Right atrium auricular region (tissue), 2 donors: ENCODE measurements at places on chromosomes 2 and 18. TPM values are rescaled to one million over a fixed set of nuclear protein-coding genes. Genes with fewer than 3 reads are reported as not detected.
A peak's percentile ranks its signal among the peaks of the same experiment; 100 is the strongest.

DNA sequence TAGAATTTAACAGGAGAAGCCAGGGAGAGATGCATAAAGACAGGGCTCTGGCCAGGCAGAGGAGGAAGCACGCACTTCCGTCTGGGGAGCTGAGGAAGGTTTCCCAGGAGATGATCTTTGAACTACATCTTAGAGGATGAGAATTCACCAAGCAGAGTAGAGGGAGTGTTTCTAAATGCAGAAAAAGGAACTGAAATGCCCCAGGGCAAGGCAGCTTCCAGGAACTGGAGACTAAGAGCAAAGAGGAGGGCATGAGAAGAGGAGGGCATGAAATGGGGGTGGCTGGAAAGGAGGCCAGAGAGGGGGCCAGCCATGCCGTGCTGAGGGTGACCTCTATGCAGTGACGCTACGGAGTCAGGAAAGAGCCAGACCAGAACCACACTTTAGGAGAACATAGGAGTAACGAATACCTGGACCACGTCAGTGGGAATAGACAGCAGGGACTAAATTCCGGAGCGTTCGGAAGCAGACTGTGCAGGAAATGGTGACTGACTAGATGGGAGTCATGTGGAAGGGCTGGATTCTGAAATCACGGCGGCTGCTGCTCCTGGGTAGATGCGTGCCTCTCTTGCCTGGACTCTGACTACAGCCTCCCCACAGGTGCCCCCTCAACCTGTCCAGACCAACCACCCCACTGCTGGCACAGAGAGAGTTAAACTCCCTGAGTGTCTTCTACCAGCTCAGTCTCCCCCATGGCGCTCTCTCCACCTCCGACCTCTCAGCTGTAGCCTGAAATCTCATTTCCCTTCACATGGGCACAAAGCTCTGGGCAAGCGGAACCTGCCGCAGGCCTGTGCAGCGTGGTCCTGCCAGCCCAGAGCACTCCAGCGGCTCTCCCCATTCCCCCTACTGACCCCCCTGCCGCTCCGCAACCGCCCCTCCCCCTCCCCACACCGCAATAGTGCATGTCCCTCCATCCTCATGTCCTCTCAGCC lies 87.0 kb upstream of the RTN4 start:
- peaks cover 38% of the 10 kb centered on the region for H3K4me1 ChIP-seq
- no peak overlapping the region for H3K4me3 ChIP-seq
- no peaks in the 10 kb centered on the region for H3K27me3 ChIP-seq
- DNase-seq, result no peak
- peak overlapping the region; percentile 36 for H3K27ac ChIP-seq

DNA sequence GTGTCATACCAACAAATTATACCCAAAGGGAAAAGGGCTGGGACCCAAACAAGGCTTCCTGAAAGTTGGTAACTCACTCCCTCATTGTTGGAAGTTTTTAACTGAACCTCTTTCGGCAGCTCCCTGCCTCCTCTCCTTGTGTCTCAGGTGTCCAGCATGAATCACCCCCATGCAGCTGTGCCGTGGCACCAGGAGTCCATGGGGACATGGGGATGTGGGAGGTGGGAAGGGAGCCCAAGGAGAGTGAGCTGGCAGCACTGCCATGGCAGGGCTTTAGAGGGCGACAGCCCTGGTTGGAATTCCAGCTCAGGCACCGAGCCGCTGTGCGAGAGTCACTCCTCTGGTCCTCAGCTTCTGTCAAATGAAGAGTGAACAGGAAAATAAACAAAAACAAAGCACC lies 12.5 kb upstream of the GYPC start:
- H3K4me1 ChIP-seq, result no peaks in the 10 kb centered on the region
- H3K4me3 ChIP-seq, result no peak overlapping the region
- no peak overlapping the region for H3K27ac ChIP-seq
- no peaks in the 10 kb centered on the region for H3K36me3 ChIP-seq

GRCh38 chr18:53142005-53142404 lies 802.0 kb downstream of the DCC start:
- H3K4me3 ChIP-seq, result no peak overlapping the region
- H3K27me3 ChIP-seq, result no peaks in the 10 kb centered on the region
- no peak for DNase-seq
- no peak overlapping the region for H3K27ac ChIP-seq
- no peaks in the 10 kb centered on the region for H3K36me3 ChIP-seq

- no peak overlapping the region for H3K27ac ChIP-seq
- H3K36me3 ChIP-seq, result no peaks in the 10 kb centered on the region
- H3K4me3 ChIP-seq, result no peak overlapping the region
- H3K4me1 ChIP-seq, result no peaks in the 10 kb centered on the region
- peak; percentile 62 for DNase-seq
Measured at GRCh38 chr2:114550895-114551793, 108.7 kb downstream of the DPP10 start.

DNA sequence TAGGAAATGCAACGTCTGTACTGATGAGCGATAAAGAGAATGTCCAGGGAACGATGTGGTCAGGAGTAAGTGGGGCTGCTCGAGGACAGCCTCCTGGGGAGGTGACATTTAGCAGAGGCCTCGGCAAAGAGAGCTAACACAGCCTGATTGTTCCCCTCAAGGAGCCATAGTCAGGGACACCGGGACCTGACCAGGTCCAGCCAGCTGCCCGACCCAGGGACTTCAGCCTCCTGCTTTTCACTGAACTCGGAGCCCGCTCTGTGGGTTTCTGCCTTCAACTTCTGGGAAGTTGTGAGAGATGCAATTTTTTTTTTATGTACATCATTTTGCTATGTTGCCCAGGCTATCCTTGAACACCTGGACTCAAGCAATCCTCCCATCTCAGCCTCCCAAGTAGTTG lies 10.1 kb downstream of the NEU2 start:
- no peak overlapping the region for H3K4me3 ChIP-seq
- H3K4me1 ChIP-seq, result peaks cover 5% of the 10 kb centered on the region
- H3K36me3 ChIP-seq, result no peaks in the 10 kb centered on the region
- no peak overlapping the region for H3K27ac ChIP-seq

DNA sequence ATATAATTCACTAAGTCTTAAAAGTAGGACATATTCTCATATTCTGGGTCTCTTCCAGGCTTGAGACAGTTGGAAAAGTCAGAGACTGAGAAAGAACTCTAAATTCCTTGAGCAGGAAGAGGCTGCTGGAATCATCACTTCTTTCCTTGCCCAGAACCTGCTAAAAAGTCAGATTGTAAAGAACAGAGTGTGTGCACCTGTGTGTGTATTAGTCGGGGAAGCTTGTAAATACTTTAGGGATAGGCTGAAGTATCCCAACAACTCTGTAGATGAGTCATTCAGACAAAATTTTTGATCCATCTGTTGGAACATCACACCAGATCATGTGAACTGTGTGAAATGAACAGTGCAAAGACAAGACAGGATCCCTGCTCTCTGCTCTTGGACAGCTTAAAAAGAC lies 16.1 kb downstream of the GAREM1 start:
- no peak for DNase-seq
- no peak overlapping the region for H3K4me3 ChIP-seq
- H3K27me3 ChIP-seq, result no peaks in the 10 kb centered on the region
- no peak overlapping the region for H3K27ac ChIP-seq

DNA sequence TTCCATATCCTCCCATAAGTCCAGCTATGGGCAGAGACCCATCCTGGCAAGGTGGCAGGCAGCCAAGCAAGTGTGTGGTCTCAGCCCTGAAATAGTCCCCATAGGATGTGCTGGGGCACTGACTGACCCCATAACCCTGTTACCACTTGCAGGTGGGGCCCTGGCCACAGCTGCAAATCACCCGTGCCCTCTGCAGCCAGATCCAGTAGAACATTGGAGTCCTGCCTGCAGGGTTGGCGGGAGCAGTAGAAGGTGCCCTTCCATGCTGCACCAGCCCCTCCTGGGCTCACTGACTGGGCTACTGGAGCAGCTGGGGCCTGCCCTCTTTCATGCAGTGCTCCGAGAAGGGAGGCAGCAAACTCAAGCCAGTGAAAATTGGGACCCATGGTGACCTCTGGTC lies 112.6 kb upstream of the MCFD2 start:
- peak overlapping the region; percentile 84 for H3K27ac ChIP-seq
- H3K36me3 ChIP-seq, result peaks cover 41% of the 10 kb centered on the region
- peaks cover 82% of the 10 kb centered on the region for H3K4me1 ChIP-seq
- DNase-seq, result no peak

DNA sequence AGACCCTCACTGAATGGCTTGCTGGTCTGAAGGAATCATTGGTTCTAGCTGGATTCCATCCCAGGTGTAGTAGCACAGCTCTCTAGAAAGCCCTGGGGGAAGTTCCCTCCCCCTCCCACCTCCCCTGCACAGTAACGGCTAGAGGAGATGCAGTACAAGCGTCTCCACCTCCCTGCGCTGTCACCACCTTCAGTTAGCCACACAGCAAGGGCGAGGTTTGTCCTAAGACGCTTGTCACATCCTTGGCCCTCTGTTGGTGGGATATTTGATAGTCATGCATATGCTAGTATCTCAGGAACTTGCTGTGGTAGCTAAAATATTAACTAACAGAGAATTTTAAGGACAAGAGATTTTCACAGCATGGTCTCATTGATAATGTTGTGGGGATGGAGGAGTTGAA lies 19.4 kb downstream of the TRAPPC12 start:
- H3K4me3 ChIP-seq, result no peak overlapping the region
- no peak for DNase-seq
- peaks cover 17% of the 10 kb centered on the region for H3K36me3 ChIP-seq
- H3K4me1 ChIP-seq, result no peaks in the 10 kb centered on the region

DNA sequence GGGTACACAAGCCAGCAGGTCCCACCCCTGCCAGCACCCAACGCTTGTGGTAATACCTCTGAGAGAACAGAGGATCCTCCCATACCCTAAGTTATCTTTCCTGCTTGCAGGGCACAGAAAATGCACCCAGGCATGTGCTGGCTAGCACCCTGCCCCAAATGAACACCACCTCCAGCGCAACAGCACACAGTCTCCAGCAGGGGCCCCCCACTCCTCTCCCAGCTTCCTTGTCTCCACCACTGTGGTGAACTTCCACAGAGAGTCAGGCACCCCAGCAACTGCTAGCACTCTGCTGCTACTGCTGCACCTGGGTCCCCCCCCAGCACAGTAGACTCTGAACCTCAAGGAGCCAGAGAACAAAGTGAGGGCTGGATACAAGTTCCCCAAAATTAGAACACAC lies 216.8 kb upstream of the CNTNAP5 start:
- H3K27me3 ChIP-seq, result no peaks in the 10 kb centered on the region
- H3K4me3 ChIP-seq, result no peak overlapping the region
- no peak overlapping the region for H3K27ac ChIP-seq
- no peak for DNase-seq
- no peaks in the 10 kb centered on the region for H3K4me1 ChIP-seq

DNA sequence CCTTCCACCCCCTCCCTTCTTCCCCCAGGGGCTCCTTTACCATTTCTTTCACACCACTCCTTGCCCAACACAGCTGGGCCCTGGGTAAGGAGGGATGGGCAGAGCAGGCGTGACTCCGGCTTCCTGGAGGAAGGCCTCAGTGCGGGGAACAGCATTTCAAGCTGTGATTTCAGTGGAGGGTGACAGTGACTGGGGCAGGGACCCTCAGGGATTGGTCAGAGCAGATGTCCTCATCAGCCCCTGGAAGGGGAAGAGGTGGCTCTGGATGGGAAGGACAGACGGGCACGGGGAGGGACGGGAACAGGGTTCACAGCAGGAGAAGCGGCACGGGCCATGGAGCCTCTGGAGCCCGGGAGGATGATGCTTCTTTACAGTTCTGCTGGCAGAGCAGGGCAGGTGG lies 130.8 kb upstream of the TWIST2 start:
- H3K27me3 ChIP-seq, result no peaks in the 10 kb centered on the region
- H3K4me3 ChIP-seq, result no peak overlapping the region
- no peak overlapping the region for H3K27ac ChIP-seq
- no peaks in the 10 kb centered on the region for H3K4me1 ChIP-seq
- DNase-seq, result peak; percentile 46

DNA sequence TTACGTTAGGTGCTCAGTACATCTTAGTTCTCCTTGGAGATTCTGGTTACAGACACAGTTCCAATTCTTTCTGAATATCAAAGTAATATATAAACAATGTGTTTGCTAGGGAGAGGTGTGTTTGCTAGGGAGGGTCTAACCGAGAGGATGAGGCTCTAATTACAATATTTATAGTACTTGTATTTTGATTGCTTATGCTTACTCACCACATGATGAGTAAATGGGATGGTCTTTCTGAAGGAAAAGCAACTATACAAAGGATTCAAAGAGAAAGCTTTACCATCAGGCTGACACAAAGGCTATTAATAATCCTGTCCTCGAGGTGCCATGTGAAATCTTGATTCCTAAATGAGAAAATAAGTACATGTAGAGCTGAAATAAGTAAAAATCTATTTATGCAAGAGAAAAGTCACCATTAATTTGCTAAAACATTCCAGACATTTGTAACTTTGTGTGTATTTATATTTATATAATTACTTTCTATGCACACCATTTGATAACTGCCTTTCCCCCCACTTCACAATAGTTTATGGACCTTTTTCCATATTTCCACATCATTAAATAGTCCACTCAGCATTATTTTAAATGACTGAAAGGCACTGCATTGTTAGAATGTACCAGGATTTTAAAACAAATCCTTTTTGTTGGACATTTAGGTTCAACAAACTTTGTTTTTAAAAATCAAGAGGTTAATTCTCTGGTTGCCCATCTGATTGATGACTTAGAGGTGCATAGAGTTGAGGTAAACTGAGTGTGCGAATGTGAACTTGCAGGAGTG lies 94.5 kb upstream of the FN1 start:
- H3K27me3 ChIP-seq, result no peaks in the 10 kb centered on the region
- DNase-seq, result no peak
- H3K4me1 ChIP-seq, result no peaks in the 10 kb centered on the region
- no peak overlapping the region for H3K4me3 ChIP-seq
- peak overlapping the region; percentile 75 for H3K27ac ChIP-seq

DNA sequence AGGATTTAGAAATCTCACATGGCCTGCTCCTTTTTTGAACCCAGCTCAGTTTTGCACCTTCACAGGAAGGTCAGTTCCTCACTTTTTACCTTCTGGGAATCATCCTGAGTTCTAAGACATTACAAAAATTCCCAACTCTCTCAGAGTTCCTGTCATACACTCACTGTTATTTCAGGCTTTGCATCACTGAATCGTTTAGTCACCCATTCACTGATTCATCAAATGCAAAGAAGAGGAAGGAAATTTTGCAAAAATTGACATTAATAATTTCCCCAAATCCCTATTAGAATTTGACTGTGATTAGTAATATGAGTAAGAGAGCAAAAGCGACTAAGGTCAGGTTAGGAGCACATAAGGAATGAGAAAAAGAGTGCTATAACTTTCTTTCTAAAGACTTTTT lies 197.5 kb downstream of the PDE1A start:
- H3K4me3 ChIP-seq, result no peak overlapping the region
- H3K27ac ChIP-seq, result no peak overlapping the region
- no peaks in the 10 kb centered on the region for H3K27me3 ChIP-seq

HRH4 gene
- not detected for total RNA-seq

DUSP2 gene
- total RNA-seq, result 9.0 TPM

KIF1A gene
- total RNA-seq, result 41.8 TPM

ZC3H15 gene
- total RNA-seq, result 41.6 TPM

UGT1A10 gene
- total RNA-seq, result not detected

STARD6 gene
- not detected for total RNA-seq

TRIM43 gene
- not detected for total RNA-seq

RAB6C gene
- total RNA-seq, result not detected

REG3G gene
- total RNA-seq, result not detected

LRP2 gene
- total RNA-seq, result 14.8 TPM

PTPN4 gene
- 44.1 TPM for total RNA-seq
